Skin of body (tissue), 3 donors: ENCODE measurements at places on chromosomes 5 and 9. TPM values are rescaled to one million over a fixed set of nuclear protein-coding genes. Genes with fewer than 3 reads are reported as not detected.

Gene RFX3
- total RNA-seq: 15.1 TPM

Gene CAMK4
- 6.0 TPM for total RNA-seq

Gene PLAC8L1
- not detected for total RNA-seq

Gene GHR
- 25.4 TPM for total RNA-seq

Gene LHX3
- 0.10 TPM for total RNA-seq

Gene SLC28A3
- 4.9 TPM for total RNA-seq

Gene TPM2
- total RNA-seq: 517 TPM

Gene SLC4A9
- total RNA-seq: not detected

Gene PROB1
- total RNA-seq: 1.7 TPM

Gene ANXA6
- 182 TPM for total RNA-seq

Gene SPINK4
- total RNA-seq: not detected

Gene LRRC19
- not detected for total RNA-seq

Gene UNC13B
- 13.9 TPM for total RNA-seq

Gene IGFBPL1
- 0.79 TPM for total RNA-seq

Gene FAM219A
- 4.6 TPM for total RNA-seq

Gene PIP5K1B
- total RNA-seq: 5.0 TPM

Gene ZFR
- total RNA-seq: 66.1 TPM

Gene OR5C1
- not detected for total RNA-seq

Gene PHYHD1
- total RNA-seq: 13.5 TPM

Gene MZB1
- 0.89 TPM for total RNA-seq

Gene ARSK
- 7.2 TPM for total RNA-seq

Gene CAVIN4
- total RNA-seq: 39.9 TPM

Gene ANKRD31
- 0.30 TPM for total RNA-seq

Gene FABP6
- total RNA-seq: not detected

Gene PCDHGB6
- 5.6 TPM for total RNA-seq

Gene WWC1
- total RNA-seq: 7.3 TPM

Gene NR2F1-AS1
- total RNA-seq: 5.4 TPM

Gene C9orf43
- 0.59 TPM for total RNA-seq

Gene SAXO1
- total RNA-seq: 0.10 TPM
